ENCODE measurements at places on chromosomes 1 and 21. TPM values are rescaled to one million over a fixed set of nuclear protein-coding genes. Genes with fewer than 3 reads are reported as not detected.

GRCh38 chr21:38658511-38658910, 147.2 kb upstream of the ETS2 start:
- no peaks in the 10 kb centered on the region for H3K36me3 ChIP-seq
- peaks cover 76% of the 10 kb centered on the region for H3K27me3 ChIP-seq
- peak; percentile 12 for DNase-seq

GRCh38 chr21:16285605-16286126, 555.9 kb downstream of the USP25 start:
- no peaks in the 10 kb centered on the region for H3K4me1 ChIP-seq
- no peak for DNase-seq
- H3K27ac ChIP-seq, result no peak overlapping the region
- H3K4me3 ChIP-seq, result no peak overlapping the region
- H3K27me3 ChIP-seq, result no peaks in the 10 kb centered on the region

GRCh38 chr1:201069636-201070035, 42.6 kb downstream of the CACNA1S start:
- no peak overlapping the region for H3K4me3 ChIP-seq
- peaks cover 84% of the 10 kb centered on the region for H3K27me3 ChIP-seq
- H3K36me3 ChIP-seq, result no peaks in the 10 kb centered on the region
- no peak for DNase-seq
- H3K27ac ChIP-seq, result no peak overlapping the region
- H3K4me1 ChIP-seq, result no peaks in the 10 kb centered on the region

- H3K4me1 ChIP-seq, result no peaks in the 10 kb centered on the region
- no peak overlapping the region for H3K27ac ChIP-seq
- DNase-seq, result no peak
- no peaks in the 10 kb centered on the region for H3K27me3 ChIP-seq
Observed at GRCh38 chr1:210490781-210491180, 162.1 kb downstream of the HHAT start.

DNA sequence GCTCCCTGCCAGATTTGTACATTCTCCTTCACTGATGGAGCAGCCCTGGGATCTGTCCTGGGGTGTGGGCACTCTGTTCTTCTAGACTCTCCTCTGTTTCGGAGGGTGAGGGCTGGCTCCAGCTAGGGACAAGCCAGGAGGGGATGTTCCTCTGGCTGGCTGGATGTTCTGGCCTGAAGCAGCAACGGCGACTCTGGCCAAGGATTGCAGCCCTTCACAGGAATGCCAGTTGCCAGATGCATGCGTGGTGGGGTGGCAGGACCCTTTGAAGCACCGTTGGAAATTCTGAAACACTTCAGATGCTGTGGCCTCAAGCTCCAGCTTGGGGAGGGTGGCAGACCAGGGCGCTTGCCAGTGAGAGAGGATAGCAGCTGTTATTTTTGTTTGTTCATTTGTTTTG, 210.9 kb downstream of the TRABD2B start:
- H3K4me3 ChIP-seq, result no peak overlapping the region
- no peaks in the 10 kb centered on the region for H3K36me3 ChIP-seq
- no peaks in the 10 kb centered on the region for H3K27me3 ChIP-seq
- no peak overlapping the region for H3K27ac ChIP-seq
- no peaks in the 10 kb centered on the region for H3K4me1 ChIP-seq

DNA sequence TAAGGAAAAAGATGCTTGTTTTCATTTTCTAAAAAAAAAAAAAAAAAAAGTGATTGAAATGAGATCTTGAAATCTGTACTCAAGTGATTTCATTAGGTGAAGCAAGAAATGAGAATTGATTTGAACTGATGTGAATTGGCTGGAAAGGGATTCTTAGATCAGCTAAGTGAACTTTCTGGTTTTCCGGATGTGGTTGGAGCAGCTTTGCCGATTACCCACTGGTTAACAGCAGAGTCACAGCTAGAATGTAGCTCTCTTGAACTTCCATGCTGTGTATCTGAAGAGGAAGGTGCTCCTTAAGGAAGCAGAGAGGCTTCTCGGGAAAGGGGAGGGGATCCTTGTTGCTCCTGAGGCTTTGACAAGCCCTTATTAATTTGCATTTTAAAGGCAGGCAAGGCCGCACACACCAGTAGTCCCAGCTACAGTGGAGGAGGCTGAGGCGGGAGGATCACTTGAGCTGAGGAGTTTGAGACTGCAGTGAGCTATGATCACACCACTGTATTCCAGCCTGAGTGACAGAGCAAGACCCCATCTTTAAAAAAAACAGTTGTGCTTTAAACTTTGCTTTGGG, 28.7 kb upstream of the PWP2 start:
- peaks cover 41% of the 10 kb centered on the region for H3K36me3 ChIP-seq
- no peak overlapping the region for H3K27ac ChIP-seq
- no peak overlapping the region for H3K4me3 ChIP-seq
- no peaks in the 10 kb centered on the region for H3K4me1 ChIP-seq

GRCh38 chr1:200438911-200439310, 29.1 kb upstream of the ZNF281 start:
- no peaks in the 10 kb centered on the region for H3K27me3 ChIP-seq
- peak; percentile 84 for DNase-seq
- no peak overlapping the region for H3K4me3 ChIP-seq
- no peaks in the 10 kb centered on the region for H3K36me3 ChIP-seq

DNA sequence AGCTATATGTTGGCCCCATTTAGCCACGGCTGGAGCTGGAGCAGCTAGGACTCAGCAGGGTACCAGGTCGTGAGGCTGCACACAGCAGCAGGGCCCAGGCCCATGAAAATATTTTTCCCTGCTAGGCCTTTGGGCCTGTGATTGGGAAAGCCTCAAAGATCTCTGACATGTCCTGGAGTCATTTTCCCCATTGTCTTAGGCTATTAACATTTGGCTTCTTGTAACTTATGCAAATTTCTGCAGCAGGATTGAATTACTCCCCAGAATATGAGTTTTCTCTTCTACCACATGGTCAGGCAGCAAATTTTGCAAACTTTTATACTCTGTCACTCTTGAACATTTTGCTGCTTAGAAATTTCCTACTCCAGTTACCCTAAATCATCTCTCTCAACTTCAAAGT, 11.2 kb downstream of the CFHR2 start:
- no peaks in the 10 kb centered on the region for H3K36me3 ChIP-seq
- DNase-seq, result no peak
- H3K4me1 ChIP-seq, result no peaks in the 10 kb centered on the region
- no peaks in the 10 kb centered on the region for H3K27me3 ChIP-seq

DNA sequence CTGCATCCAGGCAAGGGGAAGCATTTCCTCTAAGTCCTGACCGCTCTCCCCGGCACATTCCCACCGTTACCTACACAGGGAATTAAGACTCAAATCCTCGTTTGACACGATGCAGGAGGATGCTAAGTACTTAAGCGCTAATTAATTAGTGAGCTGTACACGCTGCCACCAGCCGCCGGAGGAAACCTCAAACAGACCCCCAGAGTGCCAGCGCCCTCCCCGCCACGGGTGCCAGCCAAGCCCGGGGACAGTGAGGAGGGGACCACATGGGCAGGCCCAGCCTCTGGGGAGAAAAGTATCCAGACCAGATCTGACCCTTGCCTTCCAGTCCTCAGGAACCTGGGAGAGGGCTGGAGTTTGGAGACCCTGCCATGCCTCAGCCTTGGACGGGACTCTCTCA, 17.4 kb upstream of the CASZ1 start:
- H3K4me1 ChIP-seq, result no peaks in the 10 kb centered on the region
- H3K36me3 ChIP-seq, result no peaks in the 10 kb centered on the region
- no peak for DNase-seq

GRCh38 chr21:33208534-33208933, 21.2 kb upstream of the IFNAR2 start:
- H3K27ac ChIP-seq, result no peak overlapping the region
- DNase-seq, result no peak
- no peaks in the 10 kb centered on the region for H3K27me3 ChIP-seq
- H3K36me3 ChIP-seq, result no peaks in the 10 kb centered on the region
- H3K4me3 ChIP-seq, result no peak overlapping the region

- 0 out of 2 replicates have a peak, but pooled peaks cover 2% of the 10 kb centered on the region for H3K36me3 ChIP-seq
- H3K4me3 ChIP-seq, result peak overlapping the region; percentile 44
- H3K27me3 ChIP-seq, result no peaks in the 10 kb centered on the region
- H3K4me1 ChIP-seq, result peaks cover 3% of the 10 kb centered on the region
Observed at GRCh38 chr1:164563721-164564360, 4.9 kb downstream of the PBX1 start.

GRCh38 chr1:25738499-25738898, 61.5 kb upstream of the SELENON start:
- H3K4me1 ChIP-seq, result peaks cover 6% of the 10 kb centered on the region
- H3K36me3 ChIP-seq, result no peaks in the 10 kb centered on the region
- no peaks in the 10 kb centered on the region for H3K27me3 ChIP-seq
- no peak overlapping the region for H3K4me3 ChIP-seq
- DNase-seq, result no peak

DNA sequence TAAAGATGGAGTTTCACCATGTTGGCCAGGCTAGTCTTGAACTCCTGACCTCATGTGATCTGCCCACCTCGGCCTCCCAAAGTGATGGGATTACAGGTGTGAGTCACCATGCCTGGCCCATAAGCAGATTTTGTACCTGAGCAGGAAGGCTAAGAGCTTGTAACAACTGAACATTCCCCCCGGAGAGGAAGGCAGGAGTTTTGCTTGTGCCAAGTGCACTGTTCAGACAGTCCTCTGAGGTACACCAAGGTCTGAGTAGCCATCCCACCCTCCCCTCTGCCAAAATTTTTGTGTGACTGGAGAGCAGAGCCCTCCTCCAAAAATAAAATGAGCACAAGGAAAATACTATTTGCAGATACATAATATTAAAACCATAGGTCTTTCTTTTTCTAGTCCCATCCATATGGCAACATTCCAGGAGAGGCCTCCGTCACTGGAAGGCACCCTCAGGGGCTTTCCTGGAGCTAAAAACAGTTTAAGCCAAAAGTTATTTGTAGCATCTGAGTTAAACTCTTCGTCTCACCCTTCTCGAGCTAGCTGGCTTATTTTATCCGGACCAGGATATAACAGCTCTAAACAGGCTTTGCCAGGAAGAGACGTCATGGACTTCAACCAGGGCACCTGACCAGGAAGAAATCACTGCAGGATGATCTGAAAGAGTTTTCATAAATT, 27.2 kb downstream of the CAPN2 start:
- H3K4me1 ChIP-seq, result peaks cover 10% of the 10 kb centered on the region
- H3K27me3 ChIP-seq, result no peaks in the 10 kb centered on the region
- no peak overlapping the region for H3K4me3 ChIP-seq
- H3K36me3 ChIP-seq, result peaks cover 45% of the 10 kb centered on the region

The RCSD1 gene
- total RNA-seq, result not detected

The SYTL1 gene
- 0.18 TPM for total RNA-seq

The RBP7 gene
- total RNA-seq, result not detected

The FGR gene
- not detected for total RNA-seq

The DCDC2B gene
- not detected for total RNA-seq

The LEFTY2 gene
- not detected for total RNA-seq

The TMPRSS15 gene
- total RNA-seq, result not detected

The APOBEC4 gene
- not detected for total RNA-seq
